ENCODE measurements at places on chromosomes 2 and 18.

GRCh38 chr2:191280290-191280689, 35.1 kb downstream of the MYO1B start:
- no peak for DNase-seq

GRCh38 chr2:42905341-42906110, 113.1 kb upstream of the HAAO start:
- no peak for DNase-seq

GRCh38 chr2:66602341-66602740, 167.4 kb downstream of the MEIS1 start:
- DNase-seq, result no peak

- DNase-seq, result no peak
Observed at GRCh38 chr2:20594957-20595356, 55.9 kb downstream of the HS1BP3 start.

DNA sequence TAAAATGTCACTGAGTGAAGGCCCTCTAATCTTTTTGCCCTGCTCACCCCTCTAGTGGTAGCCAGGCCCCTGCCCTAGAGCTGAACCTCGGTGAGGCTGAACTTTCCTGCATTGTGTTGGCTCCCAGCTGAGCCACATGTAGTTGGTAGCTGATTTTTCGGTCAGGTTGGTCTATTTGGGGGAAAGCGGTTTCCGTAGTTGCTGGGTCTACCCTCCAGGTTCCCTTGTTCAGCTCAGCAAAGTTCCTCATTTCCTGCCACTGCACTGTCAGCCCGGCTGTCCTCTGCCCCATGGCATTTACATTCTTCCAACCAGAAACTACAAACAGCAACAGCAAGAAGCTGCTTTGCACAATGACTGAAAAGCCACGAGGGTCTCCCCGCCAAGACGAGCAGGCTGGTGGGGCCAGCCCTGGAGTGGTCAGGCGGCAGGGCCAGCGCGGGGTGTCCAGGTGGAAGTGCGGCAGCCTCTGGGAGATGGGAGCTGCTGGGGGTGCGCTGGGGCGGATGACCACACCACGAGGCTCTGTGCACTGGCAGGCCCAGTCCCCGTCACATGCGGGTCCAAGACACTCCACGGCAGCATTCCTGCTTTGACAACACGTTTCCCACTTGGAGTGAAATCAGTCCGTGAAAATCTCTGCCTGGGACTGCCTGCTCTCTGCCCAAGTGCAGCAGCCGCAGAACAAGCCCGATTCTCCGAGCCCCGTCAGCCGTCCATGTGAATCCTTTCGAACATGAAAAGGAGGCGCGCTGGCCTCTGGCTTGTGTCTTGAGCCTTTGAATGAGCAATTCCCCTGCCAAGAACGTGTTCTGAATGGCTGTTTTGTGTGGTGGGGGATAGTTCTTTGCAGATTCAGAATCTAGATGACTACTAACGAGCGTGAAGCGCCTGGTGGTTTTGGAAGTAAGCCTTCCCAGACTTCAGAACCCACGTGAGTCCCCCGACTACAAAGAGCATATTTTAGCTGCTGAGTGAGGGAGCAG, 159.4 kb downstream of the ASB1 start:
- no peak for DNase-seq

- DNase-seq, result peak; percentile 19
Observed at GRCh38 chr18:13562494-13563029, 163.8 kb downstream of the FAM210A start.

All from activated CD4-positive, alpha-beta T cell treated with anti-CD3 and anti-CD28 coated beads for 1 hour (primary cell).